ENCODE measurements at places on chromosomes 16 and 17. TPM values are rescaled to one million over a fixed set of nuclear protein-coding genes. Genes with fewer than 3 reads are reported as not detected.

DNA sequence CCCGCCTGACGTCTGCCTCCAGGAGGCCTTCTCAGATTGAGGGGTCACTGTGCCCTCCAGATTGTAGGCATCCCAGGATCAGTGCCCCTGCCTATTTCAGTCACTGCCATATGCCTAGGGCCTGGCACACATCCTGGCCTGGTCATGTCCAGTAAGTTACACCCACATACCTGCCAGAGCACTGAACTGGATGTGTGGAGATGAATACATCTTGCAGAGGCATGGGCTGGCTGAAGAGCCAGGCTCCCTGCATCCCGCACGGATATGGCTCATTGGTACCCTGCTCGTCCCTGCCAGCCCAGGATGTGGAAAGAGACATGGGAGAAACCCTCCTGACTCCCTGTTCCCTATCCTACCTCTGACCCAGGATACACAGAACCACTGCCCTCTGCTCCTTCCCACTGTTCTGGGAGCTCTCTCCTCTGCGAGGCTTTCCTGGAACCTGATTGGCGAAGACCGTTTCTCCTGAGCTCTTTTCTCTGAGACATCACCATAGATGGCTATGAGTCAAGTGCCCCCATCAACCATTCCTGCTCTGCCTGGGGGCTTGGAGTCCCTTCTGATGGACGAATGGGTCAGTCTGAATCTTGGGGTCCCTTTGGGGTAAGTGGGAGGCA lies 40.0 kb upstream of the TAC4 start:
- DNase-seq: no peak

DNA sequence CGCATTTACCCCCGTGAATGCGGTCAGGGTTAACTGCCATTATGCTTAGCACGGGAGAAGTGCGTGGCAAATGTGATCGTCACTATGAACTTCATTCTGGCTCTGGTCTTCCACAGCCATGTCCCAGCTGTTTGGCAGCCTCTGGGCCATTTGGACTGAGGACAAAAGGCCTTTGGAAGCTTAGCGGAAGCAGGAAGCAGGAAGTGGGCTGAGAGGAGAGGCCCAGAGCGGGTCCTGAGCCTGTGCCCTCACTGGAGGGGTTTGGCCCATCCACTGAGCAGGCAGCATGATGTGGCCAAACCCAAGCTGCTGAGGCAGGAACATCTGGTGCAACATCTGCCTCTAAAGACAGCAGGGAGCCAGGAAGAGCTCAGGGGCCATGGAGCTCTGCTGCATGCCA lies 345.9 kb downstream of the C16orf95 start:
- no peak for DNase-seq

GRCh38 chr17:17019891-17020456 lies 22.3 kb upstream of the MPRIP start:
- DNase-seq: no peak

- no peak for DNase-seq
Measured at GRCh38 chr17:70086516-70086915, 11.5 kb downstream of the KCNJ16 start.

DNA sequence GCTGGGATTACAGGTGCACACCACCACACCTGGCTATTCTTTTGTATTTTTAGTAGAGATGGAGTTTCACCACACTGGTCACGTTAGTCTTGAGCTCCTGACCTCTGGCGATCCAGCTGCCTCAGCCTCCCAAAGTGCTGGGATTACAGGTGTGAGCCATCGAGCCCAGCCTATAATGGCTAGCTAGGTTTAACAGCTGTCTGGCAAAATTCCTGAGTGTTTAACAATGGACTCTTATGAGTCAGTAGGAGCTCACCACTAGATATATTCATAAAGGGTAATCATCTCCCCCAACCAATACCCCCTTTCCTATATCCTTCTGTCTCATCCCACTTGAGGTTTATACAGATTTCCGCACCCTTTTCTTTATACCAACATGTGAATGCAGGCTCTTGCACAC lies 91.5 kb upstream of the CDH13 start:
- no peak for DNase-seq

DNA sequence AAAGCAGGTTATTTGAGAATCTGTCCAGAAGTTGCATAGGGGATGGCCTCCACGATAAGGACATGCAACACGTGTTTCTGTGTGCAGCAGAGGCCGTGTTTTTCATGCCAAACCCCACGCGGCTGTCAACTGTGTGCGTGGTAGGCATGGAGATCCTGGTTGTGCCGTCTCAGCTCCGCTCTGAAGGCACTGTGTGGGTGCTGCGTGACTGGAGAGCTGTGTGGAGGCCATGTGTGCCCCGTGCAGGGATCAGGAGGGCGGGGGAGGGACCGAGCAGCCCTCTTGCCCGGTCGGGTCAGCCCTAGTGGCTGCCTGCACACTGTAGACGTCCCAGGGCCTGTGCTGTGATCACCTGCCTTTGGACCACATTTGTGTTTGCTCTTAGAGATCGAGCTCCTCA lies 74.5 kb downstream of the SEC14L1 start:
- no peak for DNase-seq

GRCh38 chr17:61568219-61569072 lies 22.6 kb downstream of the NACA2 start:
- DNase-seq: no peak

DNA sequence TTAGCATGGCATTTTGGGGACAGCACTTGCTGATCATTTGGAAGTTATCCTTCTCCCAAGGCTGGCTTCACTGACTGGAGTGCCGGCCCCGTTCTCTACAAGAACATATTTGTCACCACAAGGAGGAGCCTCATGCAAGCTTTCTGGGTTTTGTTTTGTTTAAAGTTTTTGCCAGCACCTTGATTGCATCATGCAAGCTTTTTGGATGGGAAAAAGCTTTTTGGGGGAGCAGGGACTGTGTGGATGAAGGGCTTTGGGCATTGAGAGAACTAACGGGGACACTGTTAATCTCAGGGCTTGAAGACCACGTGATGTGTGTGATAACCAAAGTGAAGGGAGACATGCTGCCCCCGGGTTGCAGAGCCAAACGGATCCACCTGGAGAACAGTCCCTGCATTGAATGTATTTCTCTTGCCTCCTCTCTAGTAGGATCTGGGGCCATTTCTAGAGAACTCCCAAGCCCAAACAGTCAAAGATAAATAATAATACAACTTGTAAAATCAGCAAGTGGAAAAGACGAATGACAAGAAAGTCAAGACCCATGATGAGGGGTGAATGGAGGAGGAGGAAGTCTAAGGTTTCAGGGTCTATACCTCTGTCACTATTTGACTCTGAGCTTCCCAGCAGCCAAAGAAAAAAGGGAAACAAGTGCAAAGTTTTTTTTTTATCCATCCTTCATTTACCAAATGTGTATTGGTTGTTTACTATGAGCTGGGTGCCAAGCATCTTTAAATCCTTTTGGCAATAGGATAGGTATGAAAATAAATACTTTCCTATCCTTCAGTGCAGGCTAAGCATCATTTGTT lies 17.2 kb downstream of the TMEM114 start:
- no peak for DNase-seq

- DNase-seq: peak; percentile 95
Measured at GRCh38 chr17:39002991-39003715, 36.0 kb upstream of the FBXO47 start.

GRCh38 chr16:56306690-56307533 lies 115.6 kb downstream of the GNAO1 start:
- no peak for DNase-seq

DNA sequence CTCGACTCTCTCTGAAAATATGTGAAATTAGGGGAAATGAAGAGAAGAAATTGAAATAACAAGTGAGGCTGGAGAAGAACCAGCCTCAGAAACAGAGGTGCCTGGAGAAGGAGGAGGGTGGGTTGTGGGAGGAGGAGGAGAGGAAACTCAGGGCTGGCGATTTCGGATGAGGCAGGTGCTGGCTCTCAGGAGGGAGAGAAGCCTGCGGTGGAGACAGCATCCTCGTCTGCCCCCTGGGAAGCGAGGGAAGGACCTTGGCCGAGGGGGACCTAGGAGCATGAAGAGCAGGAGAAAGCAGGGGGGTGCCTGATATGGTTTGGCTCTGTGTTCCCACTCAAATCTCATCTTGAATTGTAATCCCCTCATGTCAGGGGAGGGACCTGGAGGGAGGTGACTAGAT lies 264.7 kb upstream of the TNRC6C start:
- DNase-seq: no peak

DNA sequence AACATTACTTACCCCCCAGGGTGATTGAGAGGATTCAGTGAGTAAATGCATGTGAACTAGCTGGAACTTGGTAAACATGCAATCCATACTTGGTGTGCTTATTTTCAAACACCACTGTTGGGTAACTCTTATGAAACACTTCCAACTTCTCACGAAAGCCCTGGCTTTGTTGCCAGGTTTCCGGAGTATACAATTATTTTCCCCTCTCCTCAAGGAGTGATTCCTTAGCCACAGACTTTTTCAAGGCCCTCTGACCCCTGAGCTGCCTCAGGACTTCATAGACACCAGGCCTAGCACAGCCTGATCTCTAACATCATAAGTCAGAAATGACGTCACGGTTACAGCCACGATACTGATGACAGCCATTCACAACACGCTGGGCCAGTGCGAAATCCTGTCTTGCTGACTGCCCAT lies 27.6 kb downstream of the HSD17B2 start:
- no peak for DNase-seq

GRCh38 chr16:82585675-82586074 lies 41.1 kb upstream of the CDH13 start:
- DNase-seq: no peak

DNA sequence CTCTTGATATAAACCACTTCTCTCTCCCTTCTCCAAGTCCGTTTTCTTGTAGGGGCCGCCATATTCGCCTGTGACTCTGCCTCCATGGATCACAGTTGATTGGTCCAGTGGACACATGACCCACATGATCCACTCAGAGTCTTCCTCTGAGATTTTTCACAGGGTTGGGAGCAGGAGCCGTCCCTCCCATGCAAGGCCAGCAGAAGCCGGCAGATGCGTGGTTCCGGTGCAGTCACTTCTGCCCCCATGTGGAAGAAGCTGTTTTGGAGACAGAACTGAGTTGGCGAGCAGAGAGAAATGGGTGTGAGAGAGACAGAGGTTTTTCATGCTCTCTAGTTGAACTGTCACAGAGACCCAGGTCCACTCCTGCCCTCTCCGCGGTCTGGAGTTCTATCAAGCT lies 83.3 kb downstream of the C16orf95 start:
- peak; percentile 48 for DNase-seq

DNA sequence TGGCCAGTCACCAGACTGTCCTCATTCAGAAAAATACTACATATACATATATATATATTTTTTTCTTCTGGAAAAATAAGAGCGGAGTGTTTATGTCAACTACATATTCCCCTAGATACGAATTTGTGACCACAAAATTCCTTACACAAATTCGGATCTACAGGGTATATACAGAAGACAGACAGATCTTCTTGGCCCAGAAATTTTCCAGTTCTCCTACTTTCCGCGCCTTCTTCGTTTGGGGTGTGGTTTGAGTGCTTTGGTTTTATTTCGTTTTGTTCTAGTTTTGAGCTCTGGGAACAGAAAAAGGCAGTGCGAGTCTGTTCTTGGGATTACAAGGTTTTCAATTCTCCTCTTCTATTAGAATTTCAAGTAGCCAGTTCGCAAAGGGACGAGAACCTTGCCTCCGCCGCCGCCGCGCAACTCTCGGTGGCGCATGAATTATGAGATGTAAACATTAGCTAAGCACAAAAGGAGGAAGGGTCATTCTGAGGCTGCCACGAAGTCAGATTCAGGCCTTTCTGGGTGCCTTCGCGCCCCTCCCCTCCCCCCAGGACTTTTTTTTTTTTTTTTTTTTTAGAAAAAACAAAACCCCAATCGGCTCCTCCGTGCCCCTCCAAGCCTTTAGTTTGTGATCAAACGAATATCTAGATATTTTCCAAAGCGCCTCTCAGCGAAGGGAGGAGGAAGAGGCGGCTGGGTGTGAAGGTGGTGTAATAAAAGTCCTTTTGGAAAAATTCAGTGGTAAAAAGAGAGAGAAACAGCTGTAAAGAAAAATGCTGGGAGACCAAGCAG lies 1.8 kb upstream of the HOXB4 start:
- no peak for DNase-seq

DNA sequence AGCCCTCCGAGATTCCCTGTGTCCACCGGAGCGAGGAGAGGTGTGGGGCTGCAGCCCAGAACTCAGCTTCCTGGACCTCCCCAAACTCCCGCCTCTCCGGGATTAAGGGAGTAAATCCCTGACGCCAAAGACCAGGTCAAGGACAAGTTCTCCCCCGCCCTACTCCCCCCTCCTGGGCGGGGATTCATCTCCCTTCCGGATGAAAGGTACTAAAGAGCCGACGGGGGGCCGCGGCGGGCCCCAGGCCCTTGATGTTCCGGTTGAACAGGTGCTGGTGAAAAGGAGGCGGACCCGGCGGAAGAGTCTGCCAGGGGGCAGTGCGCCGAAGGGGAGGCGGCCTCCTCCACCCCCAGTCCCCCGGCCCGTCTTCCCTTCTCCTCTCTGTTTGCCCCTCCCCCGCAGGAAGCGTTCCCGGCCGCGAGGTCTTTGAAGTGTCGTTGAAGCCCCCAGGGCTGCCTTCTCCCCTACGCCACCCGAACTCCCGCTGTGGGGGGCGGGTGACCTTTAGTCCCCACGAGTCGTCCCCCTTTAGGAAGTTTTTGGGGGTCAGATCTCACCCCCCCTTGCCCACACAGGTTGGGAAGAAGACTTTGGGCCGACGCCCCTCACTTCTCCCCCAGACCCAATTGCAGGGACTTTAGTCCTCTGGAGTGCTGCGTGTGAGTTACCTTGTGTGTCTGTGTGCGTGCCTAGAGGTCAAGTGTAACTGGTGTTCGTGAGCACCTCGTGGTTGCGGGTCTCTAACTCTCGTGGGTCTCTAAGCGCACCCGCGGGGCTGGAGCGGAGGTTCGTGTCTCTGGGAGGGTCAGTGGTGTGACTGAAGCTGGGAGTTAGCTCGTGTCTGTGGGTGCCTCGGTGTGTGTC lies 1.1 kb upstream of the MLLT6 start:
- peak; percentile 71 for DNase-seq

DNA sequence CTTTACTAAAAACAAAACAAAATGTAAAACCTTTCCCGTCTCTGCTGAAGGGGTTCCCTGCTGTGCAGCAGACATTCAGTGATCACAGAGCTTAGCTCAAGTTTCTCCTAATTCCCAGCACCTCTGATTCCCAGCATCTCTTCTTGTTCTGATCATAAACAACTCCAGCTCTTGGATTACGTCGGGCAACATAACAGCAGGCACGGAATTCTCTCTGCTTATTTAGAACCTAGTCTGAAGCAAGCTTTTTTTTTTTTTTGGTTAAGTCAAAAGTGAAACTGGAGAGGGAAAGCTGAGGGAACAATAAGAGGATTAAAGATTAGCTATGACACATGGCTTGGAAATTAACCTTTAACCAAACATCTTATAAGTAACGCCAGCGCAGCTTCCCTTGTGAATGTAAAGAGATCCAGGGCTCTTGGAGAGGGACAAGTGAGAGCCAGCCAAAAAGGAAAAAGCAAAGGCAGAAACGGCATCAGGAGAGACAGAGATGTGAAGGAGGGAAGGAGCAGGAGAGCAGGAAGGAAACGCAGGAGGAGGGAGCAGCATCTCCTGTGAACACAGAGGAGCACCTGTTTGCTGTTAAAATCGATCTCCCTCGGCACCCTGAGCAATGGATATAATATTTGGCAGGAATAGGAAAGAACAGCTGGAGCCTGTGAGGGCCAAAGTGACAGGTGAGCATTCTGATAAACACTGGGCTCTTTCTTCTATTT lies at the start of gene BCO1:
TSS of gene BCO1 (plus strand) at position 394 of the 716 bp plus-strand sequence. CDS start at position 614, 220 bp downstream.
- no peak for DNase-seq

GRCh38 chr17:78658281-78658785 lies 81.1 kb upstream of the DNAH17 start:
- no peak for DNase-seq

CHAD gene
- 8.0 TPM for total RNA-seq

TMEM220 gene
- 2.8 TPM for total RNA-seq

HIGD1B gene
- not detected for total RNA-seq

SLC5A11 gene
- total RNA-seq: not detected

STX4 gene
- 52.4 TPM for total RNA-seq

TSEN54 gene
- total RNA-seq: 53.0 TPM

CLEC16A gene
- 28.9 TPM for total RNA-seq
